ENCODE measurements at places on chromosomes 6 and 20.

- no peak for DNase-seq
Observed at GRCh38 chr6:110395221-110395620, 20.2 kb downstream of the DDO start.

GRCh38 chr6:70651326-70651905 is 16.3 kb upstream of the SMAP1 start:
- DNase-seq = peak; percentile 61

DNA sequence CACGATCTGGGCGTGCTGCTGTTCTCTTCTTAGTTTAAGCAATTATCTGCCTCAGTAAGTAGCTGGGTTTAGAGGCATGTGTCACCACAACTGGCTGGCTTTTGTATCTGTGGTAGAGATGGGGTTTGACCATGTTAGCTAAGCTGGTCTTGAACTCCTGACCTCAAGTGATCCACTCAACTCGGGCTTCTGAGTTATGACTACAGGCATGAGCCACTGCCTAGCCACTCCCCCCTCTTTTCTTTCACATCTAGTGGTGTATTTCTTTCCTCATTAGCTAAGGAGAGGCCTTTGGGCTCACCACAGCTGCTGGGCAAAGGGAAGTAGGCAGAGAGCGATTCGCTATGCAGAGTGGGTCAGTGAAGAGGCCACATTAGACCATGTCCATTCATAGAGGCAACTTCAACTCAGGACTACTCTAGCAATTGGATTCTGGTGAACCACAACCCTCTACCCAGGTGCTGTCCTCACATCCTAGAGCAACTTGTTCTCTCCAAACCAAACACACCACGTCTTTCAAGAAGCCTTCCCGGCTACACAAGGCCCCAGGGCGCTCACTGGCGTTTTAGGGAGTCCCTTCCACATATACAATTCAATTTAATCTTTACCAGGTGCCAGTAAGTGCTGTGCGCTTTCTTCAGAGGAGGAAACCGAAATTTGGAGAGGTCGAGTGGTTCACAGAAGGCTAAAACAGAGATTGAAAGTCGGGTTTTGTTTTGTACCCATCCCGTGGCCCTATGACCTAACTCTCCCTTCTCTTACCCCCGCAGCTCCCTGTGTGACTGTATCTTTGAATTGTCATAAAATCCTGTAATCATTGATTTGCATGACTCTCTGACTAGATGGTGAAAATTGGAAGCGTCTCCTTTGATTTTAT is 26.5 kb upstream of the GFOD1 start:
- DNase-seq = no peak

GRCh38 chr6:80364149-80364548 is 257.7 kb downstream of the BCKDHB start:
- DNase-seq = no peak

DNA sequence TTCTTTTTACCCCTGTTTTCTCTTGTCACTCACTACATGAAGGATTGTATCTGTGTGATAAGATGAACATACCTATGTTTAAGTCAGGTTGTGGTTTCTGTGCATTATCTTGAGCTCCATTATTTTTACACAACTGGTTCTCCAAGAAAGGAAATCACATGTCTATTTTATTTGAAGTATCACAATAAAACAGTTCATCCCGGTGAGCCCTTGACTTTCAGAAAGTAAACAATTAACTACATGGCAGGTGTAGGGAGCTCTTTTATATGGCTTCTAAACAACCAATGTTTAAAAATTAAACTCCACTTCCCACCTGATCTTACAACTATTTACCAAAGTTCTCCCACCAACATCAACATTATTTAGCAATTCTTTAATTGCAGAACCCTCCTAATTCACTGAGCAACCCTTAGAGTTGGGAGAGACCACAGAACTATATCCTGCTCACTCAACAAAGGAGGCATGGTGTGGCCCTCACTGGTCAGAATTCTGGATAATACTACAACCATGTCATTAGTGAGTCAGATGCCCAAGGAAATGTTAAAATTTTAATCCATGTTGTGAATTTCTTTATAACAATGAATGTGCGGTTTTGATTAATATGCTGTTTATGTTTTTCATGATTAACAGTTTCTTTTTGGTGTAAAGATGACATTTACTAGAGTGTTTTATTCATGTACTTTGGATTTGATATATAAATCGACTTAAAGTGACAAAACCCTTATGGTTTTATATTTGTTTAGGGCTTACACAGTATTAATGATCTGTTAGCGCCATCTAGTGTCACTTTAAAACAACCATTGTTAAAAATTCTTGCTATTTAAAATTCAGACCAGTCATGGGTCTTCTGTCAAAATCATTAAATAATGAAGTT is 50.0 kb upstream of the SCGN start:
- peak; percentile 46 for DNase-seq

- no peak for DNase-seq
Observed at GRCh38 chr6:14051355-14051754, 66.2 kb upstream of the CD83 start.

DNA sequence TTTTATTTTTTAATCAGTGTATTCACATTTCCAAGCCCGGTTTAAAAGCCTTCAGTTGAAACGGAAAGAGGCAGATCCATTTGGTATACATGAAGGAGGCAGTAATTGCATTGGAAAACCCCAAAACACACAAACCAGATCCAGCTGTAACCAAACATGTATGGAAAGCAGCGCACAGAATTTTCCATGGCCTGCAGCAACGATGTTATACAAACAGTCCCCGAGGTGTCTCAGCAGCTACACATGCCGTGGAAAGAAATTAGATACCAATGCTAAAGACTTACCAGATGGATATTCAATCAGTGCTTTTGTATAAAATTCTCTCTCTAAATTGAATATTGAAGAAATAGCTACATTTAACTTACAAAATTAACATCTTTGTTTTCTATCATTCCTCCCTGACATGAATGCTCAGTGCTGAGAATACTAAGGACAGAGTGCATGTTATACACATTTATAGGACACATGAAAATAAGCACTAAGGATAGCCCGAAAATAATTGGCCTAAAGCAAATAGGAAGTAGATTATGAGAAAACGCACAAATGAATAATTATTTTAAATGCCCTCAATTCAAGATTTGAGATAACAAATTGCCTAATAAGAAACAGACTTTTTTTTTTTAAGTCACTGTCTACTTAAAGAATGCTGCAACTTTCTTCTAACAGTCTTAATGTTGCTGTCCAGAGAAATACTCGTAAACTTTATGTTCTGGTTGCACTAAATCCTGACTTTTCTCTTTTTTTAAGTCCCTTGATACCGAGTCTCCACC is 713.1 kb downstream of the HDGFL1 start:
- no peak for DNase-seq

GRCh38 chr20:51492167-51493092 is 50.1 kb downstream of the NFATC2 start:
- DNase-seq = no peak

DNA sequence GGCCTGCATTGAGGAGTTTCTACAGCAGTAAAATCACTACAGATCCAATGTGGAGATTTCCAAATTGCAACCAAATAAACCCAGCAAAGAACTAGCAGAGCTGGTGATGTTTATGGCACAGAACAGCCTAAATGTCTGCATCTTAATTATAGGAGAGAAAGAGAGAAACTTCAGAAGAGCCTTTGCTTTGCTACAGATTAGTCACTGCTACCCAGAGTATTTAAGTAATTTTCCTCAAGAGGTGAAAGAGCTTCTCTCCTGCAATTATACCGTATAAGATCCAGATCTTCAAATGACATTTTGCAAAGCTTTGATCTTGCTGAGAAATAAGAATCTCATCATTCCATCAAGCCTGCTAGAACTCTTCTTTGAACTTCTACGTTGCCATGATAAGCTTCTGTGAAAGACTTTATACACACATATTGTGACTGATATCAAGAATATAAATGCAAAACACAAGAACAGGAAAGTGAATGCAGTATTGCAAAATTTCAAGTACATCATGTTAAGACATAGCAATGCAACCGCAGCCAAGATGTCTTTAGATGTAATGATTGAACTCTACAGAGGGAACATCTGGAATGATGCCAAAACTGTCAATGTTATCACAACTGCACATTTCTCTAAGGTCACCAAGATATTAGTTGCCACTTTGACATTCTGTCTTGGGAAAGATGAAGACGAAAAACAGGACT is 48.0 kb downstream of the MKKS start:
- DNase-seq = no peak

- no peak for DNase-seq
Observed at GRCh38 chr6:36245572-36246061, 24.2 kb upstream of the PNPLA1 start.

- no peak for DNase-seq
Observed at GRCh38 chr6:14440940-14441781, 323.6 kb downstream of the CD83 start.

DNA sequence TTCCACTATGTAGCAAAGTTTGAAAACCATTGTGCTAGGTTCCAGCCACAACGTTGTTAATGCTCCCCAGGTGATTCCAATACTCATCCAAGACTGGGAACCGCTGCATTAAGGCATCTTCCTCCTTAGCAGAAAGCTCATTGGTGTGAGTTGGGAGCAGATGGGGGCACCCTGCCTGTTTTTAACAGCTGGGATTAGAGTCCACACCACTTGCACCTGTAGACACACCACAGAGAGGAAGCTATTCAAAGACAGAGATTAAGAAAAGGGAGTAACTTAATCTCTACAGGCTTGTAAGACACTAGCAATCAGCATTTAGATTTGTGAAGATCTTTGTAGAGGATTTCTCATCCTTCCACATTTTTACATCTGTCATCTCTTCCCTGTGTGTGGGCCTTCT is 333.9 kb upstream of the SOX4 start:
- no peak for DNase-seq

- no peak for DNase-seq
Observed at GRCh38 chr6:157732416-157733161, 90.5 kb upstream of the SNX9 start.

- no peak for DNase-seq
Observed at GRCh38 chr20:61134296-61135030, 117.6 kb upstream of the CDH4 start.

DNA sequence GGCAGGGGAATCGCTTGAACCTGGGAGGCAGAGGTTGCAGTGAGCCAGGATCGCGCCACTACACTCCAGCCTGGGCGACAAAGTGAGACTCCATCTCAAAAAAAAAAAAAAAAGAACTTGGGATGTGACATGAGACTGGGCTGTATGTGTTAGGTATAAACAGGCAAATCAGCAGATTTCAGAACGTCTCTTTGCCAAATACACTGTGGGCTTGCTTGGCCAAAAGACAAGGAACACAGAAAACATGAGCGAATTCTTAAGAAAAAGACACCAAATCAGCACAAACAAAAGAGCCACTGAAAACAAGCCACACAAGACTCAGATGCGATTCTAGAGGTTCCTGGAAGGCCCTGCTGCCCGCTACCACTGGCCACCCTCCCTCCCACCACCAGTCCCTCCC is 12.5 kb downstream of the ETV7 start:
- DNase-seq = no peak
